ENCODE measurements at places on chromosomes 7 and 10.
A peak's percentile ranks its signal among the peaks of the same experiment; 100 is the strongest.

DNA sequence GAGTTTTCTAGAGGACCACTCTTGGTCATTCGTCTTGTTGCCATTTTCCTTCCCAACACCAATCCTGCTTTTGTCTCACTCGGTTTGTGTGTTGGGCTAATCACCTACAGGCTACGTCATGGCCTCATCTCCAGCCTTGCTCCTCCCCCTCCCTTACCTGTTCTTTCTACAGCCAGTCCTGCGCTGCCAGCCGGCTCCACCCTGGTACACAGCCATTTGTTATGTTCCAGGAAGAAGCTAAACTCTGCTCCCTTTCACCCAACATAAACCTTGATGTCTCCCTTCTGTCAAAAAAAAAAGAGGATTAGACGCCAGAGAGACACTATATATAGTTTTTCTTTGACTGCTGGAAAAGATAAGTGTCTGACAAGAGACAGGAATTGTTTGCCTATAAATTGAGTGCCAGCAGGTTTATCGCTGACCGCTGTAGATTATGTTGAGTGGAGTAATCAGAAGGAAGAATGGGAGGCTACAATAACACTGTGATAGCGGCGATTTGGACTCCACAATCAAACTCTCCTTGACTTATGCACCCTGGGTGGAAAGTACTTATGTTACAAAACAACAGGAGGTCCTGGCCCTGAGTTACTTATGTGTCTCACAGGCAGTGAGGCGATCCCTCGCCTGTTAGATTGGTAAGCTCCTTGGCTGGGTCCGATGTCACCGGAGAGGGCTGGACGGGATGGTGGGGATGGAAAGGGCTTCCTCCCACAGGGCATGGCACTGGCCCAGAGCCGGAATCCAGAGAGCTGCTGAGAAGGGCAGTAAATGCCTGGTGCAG, 171.3 kb upstream of the BMPER start:
- DNase-seq: no peak

DNA sequence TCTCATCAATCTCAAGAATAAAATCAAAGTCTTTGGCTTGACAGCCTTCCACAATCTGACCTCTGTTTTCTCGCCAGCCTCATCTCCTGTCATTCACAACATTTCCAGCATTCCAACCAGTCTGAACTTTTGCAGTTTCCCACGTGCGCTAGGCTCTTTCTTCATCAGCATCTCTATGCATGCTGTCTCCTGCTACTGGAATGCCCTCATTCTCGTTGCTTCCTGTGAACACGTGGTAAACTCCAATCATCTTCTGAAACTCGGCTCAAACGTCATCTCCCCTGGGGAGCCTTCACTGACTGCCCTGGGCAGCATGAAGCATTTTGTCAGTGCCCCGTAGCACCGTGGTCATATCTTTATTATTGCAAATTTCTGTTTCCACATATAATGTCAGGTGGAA, 12.2 kb upstream of the RSBN1L start:
- DNase-seq: no peak

DNA sequence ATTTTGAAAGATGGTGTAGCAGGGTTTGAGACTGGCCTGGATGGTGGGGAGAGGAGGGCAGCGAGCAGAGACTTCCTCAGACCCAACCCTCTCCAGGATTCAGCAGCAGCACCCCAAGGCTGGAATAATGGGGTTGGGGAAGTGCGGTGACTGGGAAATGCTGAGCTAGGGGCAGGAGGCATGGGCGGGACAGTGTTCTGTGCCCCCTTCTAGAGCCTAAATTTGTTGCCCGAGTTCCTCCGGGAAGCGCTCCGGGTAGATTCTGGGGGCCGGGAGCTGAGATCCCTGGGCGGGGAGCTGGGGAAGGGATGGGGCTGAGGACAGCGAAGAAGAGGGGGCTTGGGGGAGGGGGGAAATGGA, at the start of gene CHAT:
Gene CHAT (plus strand): TSS at position 156 of the 360 bp plus-strand sequence. CDS start 153 bp downstream, at position 309.
- no peak for DNase-seq

DNA sequence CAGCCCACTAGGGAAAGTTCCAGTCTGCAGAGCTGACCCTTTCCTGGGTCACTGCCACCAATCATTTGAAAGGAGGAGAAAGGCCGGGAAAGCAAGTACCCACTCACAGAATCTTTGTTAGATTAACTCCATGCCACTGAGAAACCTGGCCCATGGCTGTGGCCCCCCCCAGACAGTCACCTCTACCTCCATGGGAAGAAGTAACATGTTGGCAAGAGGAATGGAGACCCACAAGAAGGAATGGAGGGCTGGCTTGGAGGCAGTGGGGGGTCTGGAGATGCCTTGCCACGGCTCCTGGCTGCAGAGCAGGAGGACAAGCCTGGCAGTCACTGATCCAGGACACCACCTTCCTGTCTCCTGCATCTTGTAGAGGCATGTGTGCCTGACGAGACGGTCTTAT, 32.9 kb downstream of the CUZD1 start:
- DNase-seq: no peak

- no peak for DNase-seq
These were observed 21.0 kb upstream of the RPA3 start for GRCh38 chr7:7739204-7740036.

DNA sequence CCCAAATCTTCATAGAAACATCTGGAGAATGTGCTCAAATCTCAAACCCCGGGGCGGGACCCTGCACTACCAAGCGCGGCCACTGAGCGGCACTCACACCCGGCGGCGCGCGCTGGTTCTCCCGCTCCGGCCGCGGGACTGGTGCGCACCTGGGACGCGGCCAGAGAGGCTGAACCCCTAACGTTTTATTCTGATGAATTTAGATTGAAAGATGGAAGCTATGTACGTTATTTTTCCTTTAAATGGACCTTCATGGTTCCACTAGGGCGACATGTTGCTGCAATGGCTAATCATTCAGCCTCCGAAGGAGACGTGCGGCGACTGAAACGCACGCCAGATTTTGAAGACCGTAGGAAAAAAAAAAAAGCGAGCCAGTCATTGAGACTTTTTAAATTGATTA, 107.0 kb upstream of the INSIG1 start:
- peak; percentile 52 for DNase-seq

DNA sequence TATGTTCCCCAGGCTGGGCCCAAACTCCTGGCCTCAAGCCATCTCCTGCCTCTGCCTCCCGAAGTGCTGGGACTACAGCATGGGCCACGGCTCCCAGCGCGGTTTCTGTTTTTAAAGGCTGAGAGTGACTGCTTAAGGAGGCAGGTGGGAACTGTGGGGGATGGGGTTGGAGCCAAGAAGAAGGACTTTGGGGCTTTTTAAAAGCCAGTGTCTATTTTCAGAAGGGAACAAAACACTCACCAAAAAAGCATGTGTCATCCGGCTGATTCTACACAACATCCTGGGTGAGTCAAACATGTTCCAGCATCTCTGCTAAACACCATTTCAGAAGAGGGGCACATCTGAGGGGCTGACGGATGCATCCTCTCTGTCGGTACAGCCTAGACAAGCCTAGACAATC, 824.5 kb downstream of the TYW1 start:
- DNase-seq: no peak

GRCh38 chr10:125707541-125708468, 11.7 kb upstream of the EDRF1 start:
- no peak for DNase-seq

- DNase-seq: no peak
These were observed 24.1 kb downstream of the TAX1BP1 start for GRCh38 chr7:27763983-27764508.

DNA sequence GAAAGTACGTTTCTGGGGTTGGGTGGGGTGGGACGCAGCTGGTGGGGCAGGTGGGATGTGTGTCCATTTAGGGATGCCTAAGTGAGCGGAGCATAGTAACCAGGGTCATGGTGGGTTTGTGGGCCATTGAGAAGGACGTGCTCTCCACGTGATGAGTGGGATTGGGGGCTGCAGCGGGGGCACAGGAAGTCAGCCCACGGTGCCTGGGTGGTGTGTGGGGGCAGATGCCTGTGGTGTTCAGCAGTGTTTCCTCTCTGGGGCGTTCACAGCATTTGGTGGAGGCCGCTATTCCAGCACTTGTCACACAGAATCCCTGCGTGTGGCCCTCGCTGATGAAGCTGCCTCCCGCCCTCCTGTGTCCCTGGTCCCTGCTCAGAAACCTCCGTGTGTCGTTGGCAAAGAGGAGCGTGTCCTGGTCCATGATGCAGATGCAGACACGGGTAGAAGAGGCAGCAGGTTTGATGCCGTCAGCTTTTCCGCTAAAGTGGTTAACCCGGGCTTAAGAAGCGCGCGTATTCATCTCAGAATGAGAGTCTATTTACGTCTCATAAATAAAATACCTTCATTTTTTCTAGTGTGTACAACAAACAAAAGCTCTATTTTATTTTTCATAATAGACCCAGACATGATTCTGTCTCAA, 274.2 kb downstream of the ADARB2 start:
- no peak for DNase-seq

DNA sequence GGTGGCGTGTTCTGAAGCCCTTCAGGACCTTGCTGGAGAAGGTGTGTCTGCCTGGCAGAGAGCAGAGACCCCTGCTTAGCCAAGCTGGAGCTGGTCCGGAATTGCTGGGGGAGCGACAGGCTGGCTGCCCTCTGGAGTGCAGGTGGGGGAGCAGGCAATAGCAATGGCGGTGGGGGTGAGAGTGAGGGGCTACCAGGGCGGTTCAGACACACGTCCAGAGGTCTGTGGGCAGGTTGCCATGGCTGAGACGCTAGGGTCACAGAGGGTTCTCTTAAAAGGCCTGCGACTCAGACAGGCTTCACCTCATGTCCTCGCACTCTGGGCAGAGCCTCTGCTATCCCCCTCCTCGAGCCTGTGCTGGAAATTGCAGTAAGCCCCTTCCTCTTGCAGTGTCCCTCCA, 329.0 kb upstream of the C7orf33 start:
- DNase-seq: no peak

DNA sequence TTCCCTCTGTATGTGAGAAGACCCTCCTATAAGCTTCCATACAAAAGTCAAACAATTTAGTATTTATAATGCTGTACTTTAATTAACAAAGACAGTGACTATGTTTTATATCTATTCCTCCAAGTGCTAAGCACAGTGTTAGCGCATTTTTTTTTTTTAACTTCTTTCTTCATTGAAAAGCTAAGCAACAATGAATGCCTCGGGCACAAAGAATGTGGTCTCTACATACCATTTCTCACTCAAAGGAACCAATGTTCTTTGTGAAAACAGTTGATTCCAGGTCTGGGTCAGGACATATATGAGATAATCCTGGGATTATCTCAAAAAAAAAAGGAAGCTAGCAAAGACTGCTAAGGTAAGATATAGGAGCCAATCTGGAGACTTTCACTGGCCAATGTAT, 26.2 kb upstream of the REEP3 start:
- DNase-seq: no peak

GRCh38 chr7:130394421-130395195, 14.3 kb downstream of the CPA1 start:
- no peak for DNase-seq

GRCh38 chr7:135342887-135343286, 109.2 kb downstream of the STRA8 start:
- DNase-seq: no peak

DNA sequence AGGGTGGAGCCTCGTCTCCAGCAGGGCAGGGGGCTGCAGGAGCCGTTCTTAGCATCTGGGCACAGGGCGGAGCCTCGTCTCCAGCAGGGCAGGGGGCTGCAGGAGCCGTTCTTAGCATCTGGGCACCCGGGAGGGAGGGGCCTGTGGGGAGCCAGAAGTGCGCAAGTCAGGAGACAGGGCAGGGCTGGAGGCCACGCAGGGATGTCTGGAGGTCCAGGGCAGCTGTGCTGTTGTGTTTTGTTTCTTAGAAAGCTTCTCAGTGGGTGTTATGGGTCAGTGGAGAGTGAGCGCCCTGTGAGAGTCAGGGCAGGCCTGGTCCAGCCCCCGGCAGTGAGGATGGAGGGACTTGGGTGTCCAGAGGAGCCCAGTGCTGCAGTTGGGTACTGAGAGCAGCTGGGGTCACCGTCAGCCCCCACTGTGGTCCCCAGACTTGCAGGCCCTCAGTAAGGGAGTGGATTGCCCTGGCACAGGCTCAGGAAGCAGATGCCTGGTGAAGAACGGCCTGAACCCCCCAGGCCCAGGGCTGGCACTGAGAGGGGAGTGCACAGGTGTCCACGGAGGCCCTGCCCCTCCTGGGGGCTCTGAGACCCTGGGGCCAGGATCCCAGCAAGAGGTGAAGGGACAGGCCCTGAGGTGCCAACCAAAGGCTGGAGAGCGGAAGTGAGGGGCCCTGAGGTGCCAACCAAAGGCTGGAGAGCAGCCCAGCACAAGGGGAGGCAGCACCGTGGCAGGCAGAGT, 29.8 kb downstream of the FAM20C start:
- DNase-seq: no peak

DNA sequence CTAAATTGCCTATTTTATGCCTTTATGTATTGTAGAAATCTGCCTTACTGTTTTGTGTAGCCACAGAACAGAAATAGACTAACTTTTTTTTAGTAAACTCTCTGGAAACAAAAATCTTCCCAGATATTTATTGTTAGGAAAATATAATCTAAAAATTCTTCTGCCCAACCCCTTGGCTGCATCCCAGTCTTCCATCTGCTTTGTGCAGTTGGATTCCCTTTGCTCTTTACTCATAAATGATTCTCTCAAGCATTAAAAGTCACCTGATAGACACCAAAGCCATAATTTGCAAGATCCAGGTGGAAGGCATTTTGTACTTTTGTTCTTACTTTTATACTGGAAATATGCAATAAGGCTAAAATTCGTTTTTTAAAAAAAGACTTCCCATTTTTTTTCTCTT, 6.1 kb upstream of the CAV2 start:
- no peak for DNase-seq

- no peak for DNase-seq
These were observed 270.8 kb upstream of the POM121L12 start for GRCh38 chr7:52764492-52765169.

DNA sequence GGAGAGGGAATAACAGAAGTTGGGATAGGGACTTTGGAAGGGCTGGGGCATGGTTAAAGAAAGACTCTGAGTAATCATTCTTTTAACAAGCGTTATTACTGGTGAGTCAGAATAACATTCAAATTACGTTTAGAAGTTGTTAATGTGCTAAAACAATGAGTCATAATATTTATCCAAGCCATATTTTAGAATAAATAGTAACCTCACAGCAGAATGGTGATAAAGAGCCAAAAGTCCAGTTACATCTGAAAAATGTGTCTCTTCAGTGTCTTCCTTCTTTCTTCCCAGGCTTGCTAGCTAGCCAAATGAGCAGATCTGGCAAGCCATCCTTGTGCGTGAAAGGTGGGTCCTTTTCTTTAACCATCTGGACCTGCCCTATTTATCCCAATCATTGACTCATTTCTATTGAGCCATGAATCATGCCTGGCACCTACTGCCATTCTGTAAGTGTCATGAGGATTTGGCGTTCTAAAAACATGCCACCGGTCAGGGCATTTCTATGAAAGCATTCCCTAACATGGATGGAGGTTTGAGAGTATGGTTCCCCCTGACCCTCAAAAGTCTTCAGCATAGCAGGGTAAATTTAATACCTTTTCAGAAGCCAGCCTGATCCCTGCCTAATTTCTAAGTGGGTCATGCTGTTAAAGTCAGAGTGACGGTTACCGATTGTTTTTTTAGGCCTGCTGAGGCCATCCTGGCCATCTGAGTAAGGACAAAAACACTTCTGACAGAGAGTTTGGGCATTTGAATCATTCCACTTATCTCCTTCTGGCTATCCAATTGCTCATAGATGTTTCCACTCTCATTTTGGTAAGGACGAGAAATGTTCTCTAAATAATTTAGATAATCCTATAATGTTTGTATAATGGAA, 26.9 kb downstream of the MYPN start:
- no peak for DNase-seq

- DNase-seq: no peak
These were observed 25.1 kb downstream of the HDAC9 start for GRCh38 chr7:18520450-18521235.
